ENCODE measurements at places on chromosomes 16 and 17.
A peak's percentile ranks its signal among the peaks of the same experiment; 100 is the strongest.

DNA sequence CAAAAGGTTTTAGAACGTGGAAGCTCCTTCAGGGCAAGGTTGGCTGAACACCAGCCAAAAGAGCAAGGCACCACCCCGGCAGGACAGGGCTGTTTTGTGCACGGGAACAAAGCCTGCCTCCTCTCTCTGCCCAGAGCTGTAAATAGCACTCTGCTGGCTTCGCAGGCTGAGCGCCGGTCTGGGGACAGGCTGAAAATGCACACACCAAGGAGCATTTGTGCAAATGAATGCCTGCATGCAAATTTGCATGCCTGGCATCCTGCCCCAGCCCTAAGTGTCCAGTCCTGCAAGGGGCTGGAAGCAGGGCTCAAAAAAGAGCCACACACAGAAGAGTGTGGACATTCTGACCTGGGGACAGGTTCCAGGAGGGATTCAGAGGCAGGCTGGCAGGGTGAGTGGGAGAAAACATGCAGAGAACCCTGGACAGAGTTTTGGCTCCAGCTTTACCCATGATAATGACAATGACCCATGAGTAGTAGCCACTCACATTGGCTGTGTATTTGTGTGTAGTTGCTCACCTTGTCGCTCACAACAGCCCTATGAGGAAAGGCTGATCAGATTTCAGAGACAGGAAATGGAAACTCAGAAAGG lies 11.7 kb downstream of the ABAT start:
- peak; percentile 37 for DNase-seq

GRCh38 chr17:65434251-65434650 lies 127.2 kb downstream of the AXIN2 start:
- DNase-seq: no peak

DNA sequence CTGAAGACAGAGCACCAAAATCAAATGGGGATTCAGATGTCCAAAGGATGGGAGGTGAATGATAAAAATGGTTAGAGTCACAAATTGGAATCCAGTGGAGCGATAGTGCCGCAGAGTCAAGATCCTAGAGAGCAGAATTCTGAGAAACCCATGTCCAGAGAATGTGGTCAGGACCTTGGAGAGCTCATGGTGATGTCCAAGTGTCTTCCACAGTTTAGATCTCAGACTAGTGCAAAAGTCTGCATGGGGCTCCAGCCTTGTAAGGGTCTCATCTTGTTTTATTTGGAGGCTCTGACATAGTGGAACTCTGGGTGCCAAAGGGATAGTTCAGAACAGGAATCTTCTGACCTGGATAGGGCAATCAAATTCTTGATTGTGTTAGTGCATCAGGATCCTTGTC lies 245.9 kb upstream of the HSBP1 start:
- DNase-seq: no peak

DNA sequence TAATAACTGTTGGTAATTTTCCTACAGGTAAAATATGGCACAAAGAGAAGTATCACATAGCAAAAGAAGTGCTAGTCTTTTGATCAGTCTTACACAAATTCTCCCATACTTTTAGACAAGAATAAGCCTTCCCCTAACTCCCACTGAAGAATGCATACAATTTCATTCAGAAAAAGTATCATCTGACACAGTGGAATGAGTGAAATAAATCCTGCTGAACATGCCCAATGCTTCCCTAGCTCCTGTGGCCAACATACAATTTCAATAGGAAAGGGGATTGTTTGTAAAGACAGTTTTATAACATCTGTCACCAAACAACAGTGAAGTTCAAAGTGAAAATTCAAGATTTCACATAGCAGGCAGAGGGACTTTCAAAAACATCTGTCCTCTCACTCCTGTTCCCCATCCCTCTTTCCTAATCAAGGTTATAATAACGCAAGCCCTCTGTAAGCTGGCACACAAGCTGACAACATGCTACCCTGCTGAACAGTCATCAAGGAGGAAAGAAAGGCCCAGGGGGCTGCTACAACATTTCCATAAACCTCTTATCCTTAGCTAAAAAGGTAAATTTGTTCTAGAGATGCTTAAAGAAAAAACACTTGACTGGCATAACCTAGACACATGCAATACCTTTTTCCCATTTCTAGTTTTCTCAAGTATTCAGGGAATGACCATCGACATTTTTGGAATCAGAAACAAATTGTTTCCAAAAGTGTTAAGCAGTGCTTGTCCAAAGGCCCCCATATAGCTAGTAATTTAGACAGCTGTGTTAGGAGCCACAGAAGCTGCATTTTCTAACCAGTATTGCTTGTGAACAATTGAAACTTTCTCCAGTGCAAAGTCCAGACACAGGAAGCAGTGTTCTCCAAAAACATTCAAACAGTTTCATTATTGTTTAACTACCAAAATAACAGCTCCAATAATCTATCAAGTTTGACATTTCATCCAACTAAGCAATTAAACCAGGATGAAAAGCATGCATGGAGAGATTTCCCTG lies 11.5 kb upstream of the RFFL start:
- DNase-seq: peak; percentile 97

DNA sequence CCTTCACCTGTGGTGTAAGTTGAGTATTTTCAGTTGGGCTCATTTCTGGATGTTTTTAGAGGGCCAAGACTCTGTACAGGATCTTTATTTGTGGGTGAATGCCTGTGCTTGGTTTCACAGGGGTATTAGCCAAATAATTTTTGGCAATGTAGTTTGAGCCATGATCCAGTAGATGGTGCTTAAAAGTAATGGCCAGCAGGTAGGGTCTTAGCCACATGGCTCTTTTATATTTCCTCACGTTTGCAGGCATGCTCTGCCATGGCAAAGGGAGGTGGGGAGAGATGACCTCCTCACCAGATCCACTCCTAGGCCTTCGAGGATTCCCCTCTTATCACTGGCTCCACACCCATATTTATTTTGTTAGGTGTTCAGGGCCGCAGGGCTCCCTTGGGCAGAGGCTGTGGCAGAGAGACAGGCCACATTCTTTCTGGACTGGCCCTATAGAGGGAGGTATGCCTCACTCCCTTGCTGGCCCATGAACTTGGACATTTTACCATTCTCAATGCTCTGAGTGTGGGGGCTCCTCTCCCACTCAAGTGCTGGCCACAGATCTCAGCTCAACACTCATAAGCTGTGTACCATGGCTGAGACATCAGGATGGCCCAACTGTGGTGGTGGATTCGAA lies 417.1 kb downstream of the XYLT1 start:
- DNase-seq: no peak

GRCh38 chr17:50638966-50639713 lies 4.5 kb downstream of the ABCC3 start:
- DNase-seq: peak; percentile 77

GRCh38 chr17:49766918-49767530 lies 3.1 kb upstream of the FAM117A start:
- no peak for DNase-seq

DNA sequence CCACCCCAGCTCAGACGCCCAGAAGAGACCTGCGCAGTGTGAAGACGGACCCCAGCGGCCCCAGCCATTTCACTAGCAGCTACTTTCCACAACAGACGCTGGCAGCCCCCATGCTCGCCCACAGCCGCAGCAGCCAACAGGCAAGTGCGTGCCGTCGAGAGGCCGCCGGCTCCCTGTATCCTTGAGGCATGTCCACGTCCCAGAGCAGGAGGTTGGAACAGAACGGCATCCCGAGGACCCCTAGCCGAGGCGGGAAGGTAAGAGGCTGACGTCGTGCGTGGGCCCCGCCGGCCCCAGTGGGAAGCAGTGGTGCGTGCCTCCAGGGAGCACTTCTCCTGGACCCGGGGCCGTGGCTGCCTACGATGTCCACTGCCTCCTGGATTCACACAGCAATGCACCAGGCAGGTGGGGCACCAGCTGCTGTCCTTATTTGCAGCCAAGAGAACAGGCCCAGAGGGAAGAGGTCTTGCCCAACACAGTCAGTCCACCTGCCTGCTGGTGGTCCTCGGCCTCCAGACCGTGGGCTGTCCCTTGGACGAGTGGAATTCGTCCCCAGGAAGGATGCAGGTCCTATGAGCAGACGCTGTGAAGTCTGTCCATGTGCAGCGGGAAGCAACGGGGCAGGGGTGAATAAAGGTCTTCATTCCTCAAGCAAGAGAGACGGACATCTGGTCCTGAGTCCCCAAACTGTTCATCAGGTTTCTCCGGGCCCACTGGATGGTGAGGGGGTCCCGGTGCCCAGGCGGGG lies 38.5 kb downstream of the SLC7A5 start:
- DNase-seq: no peak

DNA sequence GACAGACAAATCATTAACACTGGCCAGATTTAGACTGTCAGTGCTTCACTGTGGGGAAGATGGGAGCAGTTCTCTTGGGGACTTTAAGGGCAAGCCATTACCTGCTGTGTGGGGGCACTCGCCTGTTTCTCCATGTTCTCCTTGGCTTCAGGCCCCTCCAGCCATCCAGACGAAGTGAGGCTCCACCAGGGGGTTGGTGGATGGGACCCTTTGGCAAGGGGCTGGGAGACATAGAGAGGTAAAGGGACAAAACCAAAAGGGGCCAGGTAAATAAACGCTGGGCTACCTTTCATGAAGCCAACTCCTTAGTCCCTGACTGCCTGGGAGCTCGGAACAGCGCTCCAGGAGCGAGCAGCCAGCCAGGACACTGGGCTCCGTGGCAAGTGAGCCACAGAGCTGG lies 14.0 kb downstream of the TBX4 start:
- DNase-seq: no peak

DNA sequence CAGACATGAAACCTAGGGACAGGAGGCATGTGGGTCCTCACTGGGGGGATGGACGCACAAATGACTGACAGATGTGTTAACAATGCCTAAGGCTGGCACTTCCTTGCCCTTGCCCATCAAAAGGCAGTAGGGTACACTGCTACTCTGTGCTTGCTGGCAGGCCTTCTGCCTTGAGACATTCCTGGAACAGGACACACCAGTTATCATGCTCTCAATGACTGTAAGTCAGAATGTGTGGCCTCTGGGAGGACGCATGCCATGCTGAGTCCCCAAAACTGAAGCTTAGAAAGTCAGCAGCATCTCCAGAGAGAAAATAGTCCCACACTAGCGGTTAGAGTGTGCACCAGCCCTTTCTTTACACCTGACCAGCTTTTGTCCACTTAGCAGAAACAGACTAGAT lies 16.1 kb upstream of the SREBF1 start:
- no peak for DNase-seq

- DNase-seq: no peak
Observed at GRCh38 chr17:13775450-13775849, 173.7 kb upstream of the HS3ST3A1 start.

DNA sequence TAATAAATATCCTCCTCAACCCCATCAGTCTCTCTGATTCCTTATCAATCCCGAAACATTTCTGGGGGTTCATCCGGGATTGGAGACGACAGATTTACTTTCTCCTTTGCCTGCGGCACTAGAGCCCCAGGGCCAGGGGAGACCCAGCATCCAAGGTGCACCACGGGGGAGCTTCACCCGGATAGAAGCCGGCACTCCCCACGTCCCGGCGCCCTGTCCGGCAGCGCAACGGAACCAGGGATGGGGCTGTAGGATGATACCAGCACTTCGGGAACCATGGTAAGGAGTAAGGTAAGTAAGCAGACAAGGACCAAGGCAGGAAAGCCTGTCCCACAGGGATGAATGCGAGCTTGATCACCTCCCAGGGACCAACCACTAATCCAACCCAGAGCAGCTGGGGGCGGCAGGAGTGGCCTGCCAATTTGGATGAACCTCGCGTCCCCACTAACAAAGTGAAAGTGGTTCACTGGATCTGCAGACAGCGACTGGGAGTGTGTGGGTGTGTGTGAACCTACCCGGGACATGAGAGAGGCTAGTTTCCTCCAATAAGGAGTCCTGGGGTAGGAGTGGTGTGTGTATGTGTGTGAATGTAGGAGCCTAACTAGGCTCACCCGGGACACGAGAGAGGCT lies 11.9 kb downstream of the POLR3K start:
- no peak for DNase-seq

DNA sequence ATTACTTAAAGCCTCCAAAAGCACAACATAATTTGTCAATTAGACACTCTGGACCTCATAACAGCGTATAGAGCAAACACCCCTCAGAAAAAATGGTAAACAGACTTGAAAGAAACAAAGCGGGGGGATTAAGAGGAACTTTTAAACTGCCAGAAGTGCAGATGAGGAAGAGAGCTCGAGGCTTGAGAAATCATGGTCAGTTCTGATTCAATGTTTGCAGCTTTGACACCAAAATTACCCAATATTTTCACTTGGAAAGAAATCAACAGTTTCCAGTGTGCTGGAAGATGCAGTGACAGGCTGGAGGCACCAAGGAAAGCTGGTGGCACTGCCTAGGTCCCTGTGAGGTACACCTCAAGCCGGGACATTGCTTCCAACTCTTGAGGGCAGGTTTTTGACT lies 180.9 kb upstream of the TOX3 start:
- DNase-seq: no peak

DNA sequence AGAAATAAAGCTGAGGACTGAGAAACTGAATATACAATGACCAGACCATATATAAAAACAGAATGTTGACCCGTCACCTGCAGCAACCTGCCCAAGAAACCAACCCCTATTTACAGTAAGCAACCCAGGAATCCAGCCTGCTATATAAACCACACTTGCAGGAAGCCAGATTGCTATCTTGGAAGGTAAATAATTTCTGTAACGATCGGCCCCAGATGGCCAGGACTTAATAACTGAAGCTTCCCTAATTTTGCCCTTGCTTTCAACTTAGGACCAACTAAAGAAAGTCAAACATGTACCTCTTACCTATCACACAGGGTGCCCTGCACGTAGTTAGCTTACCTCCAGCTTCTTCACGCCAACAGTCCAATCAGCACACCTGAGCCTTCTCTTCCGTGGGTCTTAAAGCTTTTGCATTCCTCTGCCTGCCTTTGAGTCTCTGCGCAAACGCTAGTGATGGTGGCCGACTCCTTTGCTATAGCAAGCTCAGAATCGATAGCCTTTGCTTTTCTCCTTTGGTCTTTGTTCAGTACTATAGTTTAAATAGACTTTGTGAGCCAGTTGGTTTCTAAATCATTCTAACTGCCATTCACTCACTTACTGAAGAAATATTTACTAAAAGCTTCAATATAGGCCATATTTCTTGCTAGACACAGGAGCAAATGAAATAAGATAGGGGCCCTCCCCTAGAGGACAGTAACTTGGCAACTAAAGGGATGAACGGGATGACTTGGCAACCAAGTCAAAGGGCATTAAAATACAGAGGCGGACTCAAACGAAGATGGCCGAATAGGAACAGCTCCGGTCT lies 31.3 kb downstream of the MPHOSPH6 start:
- DNase-seq: no peak

GRCh38 chr17:72667096-72668063 lies 425.1 kb downstream of the SLC39A11 start:
- no peak for DNase-seq

- DNase-seq: no peak
Observed at GRCh38 chr17:14744761-14745473, 444.0 kb downstream of the HS3ST3B1 start.

DNA sequence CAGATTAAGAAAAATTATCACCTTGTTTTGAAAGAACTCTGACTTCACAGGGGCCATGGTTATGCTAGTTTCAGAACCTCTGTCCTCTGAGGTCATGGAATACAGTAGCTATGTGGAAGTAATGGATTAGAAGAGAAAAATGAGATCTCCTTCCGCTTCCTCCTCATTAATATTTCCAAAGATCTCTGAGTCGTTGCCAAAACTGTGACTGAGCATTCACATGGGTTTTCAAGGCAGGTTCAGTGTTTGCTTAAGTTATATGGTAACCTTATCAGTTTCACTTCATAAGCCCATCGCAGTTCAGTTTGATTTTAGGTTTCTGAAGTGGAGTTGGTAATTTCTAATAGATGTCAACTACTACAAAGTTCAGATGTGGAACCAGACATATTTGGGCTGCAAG lies 321.2 kb upstream of the SOX9 start:
- no peak for DNase-seq

All from pons (tissue), 1 donor.